OCI-M1 (cell line): ENCODE measurements at places on chromosomes 7 and 10.
A peak's percentile ranks its signal among the peaks of the same experiment; 100 is the strongest.

GRCh38 chr7:37645282-37646050 lies 38.1 kb upstream of the GPR141 start:
- DNase-seq, result peak; percentile 34

- DNase-seq, result no peak
Observed at GRCh38 chr7:92052684-92053083, 81.6 kb downstream of the CYP51A1 start.

DNA sequence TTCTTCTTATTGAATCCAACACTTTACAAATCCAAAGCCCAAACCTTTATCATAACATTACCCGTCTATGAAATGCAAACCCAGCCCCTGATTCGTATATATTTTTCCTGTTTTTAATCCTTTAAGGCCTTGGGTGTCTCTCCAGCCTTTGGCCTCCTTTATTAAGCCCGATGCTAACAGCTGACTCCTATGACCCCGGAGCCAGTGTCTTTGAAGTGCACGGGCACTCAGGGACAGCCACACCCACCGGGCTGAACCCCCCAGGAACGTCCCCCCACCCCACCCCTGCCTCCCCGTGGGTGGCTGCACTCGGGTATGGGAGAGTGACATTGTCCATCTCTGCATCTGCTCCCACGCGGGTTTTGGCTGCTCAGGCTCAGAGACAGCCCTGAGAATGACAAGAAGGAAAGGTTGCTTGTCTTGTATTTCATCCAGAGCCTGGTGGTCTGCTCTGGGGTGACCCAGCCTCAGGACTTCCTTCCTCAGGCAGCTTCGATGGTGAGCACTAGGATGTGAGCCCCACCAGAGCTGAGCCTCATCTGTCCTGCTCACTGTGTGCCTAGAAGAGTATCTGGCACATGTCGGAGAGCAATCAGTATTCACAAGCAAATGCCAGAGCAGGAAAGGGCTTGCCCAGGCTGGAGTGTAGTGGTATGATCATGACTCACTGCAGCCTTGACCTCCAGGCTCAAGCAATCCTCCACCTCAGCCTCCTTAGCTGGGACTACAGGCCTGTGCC lies 210.4 kb downstream of the SKIDA1 start:
- DNase-seq, result no peak

- DNase-seq, result no peak
Observed at GRCh38 chr10:131930586-131931330, 29.9 kb downstream of the PPP2R2D start.

- DNase-seq, result peak; percentile 9
Observed at GRCh38 chr10:111233439-111233838, 156.6 kb downstream of the ADRA2A start.

DNA sequence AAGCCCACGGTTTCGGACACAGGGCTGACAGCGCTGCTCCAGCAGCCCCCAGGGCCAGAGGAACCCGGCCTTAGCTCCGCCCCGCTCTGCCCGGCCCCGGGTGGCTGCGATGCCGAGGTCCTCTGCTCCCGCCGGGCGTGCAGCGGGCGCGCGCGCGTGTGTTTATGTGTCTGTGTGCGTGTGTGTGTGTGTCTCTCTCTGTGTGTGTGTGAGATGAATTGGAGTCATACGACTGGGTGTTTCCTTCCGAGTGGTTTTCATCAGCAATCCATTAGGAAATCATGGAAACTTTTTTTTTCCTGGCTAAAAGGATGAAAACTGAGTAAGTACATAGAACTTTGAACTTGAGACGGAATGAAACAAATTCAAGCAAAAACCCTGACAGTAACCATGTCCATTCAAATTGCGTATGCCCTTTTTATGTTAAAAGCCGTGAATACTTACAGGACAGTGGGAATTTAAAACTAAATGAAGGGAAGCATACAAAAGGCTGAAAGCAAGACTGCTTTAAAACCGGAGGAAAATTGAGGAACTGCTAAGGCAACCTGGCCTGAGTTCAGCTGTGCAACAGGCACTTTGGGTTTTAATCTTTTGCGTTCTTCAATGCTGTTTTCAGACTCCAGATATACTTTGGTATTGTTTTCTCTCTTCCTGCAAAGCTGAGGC lies at the start of gene CPED1:
Gene CPED1, plus strand, starts transcription at position 121 of the 666 bp plus-strand sequence. CDS start 911 bp downstream, outside the sequence.
- DNase-seq, result peak; percentile 75

- DNase-seq, result no peak
Observed at GRCh38 chr10:119749455-119749854, 23.6 kb downstream of the INPP5F start.

DNA sequence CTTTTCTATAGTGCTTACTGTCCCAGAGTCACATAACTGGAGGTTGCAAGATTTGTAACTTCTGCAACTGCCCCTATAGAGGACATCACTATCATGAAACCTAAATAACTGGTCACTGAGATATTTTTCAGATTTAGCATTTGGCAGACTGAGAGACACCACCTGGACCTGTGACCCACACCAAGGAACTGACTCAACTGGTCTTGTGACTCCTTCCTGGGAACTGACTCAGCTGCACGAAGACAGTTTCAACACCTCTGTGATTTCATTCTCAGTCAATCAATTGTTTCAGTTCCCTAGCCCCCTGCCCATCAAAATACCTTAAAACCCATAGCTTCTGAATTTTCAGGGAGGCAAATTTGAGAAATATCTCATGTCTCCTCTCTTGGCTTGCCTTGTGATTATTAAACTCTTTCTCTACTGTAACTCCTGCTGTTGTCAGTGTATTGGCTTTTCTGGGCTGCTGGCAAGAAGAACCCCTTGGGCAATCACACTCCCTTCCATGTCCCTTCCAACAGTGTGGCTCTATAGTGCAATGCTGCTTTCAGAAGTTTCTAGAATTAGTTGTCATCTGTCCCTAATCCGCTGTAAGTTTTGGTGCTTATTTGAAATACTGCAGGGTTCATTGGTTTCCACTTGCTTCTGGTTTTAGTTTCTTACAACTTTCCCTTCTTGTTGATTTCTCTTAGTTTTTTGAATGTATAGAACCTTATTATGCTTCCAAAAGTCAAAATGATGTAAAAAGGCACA lies 127.8 kb upstream of the ADCY1 start:
- DNase-seq, result no peak

DNA sequence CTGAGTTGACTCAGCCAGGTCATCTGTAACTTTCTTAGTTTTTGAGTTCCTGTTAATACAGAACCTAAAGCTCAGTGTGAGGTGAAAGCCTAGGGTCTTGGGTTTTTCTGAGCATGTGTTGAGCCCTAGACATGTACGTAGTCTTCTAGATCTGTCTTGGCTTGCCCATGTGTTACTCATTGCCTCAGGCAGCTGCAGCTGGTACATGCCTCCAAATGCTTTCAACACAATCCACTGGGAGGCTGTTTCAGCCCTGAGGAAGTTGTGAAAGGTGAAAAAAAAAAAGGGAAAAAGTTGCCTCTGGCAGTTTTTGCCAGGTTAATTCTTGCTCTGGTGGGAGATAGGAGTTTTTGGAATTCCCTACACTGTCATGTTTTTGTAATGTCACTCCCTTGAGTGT lies 134.6 kb downstream of the RNF216 start:
- DNase-seq, result no peak

DNA sequence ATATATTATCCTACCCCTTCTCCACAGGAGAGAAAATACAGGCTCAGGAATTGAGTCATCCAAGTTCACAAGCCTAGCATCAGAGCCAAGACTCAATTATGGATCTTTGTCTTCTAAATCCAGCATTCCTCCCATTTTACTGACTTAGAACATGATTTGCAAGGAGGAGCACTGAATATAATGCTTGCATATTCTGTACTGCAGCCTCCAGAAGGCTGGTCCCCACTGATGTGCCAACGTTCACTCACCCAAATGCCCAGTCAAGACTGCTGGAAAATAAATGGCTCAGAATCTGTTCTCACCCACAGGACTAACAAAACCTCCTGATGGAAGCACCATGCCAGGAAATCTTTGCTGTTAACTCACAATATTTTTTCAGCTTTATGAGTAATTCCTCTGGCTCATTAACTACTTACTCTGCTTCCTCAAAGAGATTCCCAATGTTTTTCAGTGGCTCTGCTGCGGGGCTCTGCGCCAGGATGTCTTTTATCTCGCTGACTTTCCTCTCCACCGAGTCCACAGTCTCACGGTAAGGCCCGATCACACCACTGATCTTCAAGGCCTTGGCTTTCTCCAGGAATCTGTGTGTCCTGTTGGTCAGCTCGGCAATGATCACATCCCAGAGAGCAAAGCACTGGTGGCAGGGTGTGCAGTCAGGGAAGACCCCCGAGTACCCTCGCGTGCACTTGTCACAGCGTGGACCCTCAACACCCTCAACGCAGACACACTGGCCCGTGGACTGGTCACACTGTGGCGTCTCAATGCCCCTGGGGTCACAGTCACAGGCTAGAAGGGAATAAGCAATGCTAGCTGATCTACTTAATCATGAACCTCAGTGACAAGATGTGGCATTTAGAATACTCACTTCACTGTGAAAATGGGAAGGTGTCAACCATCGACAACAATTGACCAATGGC lies 48.8 kb downstream of the DLD start:
- DNase-seq, result no peak

DNA sequence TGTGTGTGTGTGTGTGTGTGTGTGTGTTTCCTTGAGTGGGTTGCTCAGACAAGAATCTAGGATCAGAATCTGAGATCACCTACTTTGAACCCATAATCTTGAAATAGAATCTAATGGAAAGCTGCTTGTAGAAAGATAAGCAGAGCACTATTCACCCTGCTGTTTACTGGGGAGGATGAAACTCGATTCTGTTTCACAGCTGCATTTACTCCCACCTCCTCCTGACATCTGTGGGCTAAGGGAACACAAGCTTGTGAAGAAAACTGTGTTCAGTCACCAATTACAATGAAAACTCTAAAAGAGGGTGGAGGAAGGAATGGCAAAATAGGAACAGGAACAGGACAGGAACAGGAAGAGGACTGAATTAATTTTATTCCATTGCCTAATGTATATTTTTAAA lies 269.5 kb downstream of the TSPAN12 start:
- peak; percentile 1 for DNase-seq

DNA sequence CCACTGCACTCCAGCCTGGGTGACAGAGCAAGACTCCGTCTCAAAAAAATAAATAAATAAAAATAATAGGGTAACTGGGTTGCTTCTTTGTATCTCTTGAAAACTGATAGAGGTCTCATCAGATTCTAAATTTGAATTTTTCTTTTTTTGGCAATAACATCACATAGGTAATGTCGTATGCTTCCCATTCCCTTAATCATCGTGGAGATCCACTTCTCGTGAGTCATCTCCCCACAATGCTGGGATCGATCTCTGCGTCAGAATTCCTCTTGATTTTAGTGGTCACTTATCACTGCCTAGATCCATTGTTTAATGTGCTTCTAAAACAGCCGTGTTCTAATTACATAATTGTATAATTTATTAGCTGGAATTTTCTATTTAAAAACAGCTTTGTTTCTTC lies 70.5 kb upstream of the DNAJB6 start:
- DNase-seq, result no peak

- peak; percentile 29 for DNase-seq
Observed at GRCh38 chr10:60135020-60135419, 228.7 kb upstream of the CCDC6 start.

DNA sequence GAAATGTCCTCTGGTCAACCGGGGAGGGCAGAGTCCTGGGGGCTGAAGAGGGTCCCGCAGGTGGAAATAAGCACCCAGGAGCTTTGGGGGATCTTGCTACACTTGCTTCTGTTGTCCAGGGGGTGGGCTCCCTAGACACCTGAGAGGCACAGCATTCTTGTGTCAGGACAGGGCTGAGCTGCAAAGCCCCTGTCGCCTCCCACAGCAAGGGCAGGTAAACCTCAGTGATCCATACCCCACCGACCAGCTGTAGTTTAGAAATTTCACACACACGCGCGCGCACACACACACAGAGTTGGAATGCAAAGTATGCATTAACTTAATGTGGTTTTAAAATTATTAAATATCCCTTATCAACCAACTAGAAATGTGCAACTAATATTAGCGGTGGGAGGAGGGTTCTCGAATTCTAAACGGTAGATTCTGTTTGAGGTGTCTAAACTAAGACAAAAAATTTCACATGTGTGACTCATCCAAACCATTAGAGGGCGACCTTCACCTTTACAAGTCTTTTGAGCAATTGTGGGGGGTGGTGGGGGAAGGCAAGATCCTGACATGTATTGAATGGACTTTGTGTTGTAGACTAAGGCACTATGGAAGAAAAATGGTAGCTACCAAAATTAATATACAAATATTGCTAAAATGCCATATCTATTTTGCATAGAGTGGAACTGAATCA lies 34.3 kb upstream of the PTF1A start:
- DNase-seq, result peak; percentile 51

- no peak for DNase-seq
Observed at GRCh38 chr7:133904776-133905175, 222.4 kb upstream of the LRGUK start.

DNA sequence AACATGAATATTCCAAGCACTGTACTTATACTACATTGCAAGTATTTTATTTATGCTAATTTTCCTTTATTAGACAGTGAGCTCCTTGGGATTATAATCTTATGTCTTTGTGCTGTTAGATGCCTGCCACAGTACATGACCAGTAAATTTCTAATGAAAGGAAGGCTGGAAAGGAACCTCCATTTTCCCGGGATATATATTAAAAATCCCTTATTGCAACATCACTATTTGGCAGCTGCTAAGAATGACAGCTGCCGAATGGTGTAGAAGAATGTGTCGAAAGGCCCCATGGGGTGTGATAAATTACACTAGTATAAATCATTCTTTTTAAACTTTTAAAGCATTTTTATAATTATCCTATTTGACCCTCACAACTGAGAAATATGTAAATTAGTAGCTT lies 59.1 kb downstream of the TFAM start:
- no peak for DNase-seq

DNA sequence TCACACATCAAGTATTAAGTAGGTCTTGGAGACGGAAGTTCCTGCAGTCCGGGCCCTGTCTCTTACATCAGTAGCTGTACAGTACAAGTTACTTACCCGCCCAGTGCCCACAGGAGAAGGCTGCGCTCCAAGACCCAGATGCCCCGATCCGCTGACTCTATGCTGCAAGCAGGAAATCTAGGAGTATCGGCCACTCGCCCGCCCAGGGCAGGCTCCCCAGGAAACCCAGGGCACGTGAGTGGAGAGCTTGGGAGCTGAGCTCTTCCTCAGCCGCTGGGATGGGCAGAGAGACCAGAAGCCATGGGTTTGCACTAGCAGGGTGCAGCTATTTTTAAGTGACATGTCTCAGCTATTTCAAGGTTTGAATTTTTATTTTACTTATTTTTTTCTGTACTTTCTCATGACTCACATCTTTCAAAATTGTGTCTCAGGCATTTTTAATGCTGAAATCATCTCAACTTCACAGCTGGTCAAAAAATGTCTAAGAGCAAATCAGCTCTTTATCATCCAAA lies 1.9 kb upstream of the GPER1 start:
- DNase-seq, result no peak

GRCh38 chr7:103702454-103702853 lies 256.4 kb upstream of the SLC26A5 start:
- no peak for DNase-seq

DNA sequence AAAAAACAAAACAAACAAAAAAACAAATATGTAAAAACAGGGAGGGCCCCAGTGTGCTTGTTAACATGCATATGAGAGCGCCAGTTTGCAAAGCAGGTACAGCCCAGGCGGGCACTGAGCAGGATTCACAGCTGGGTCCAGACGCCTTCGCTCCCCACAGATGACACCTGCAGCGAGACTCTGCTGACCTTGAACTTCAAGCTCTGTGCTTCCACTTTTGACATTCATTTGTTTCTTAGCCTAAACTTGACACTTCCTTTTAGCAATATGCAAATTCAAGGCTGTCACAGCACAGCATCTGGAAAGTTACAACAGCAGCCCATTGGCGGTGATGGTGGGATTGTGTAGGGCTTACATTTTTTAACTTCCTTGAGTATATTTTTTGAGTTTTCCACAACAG lies 88.8 kb upstream of the TNS3 start:
- no peak for DNase-seq
